ENCODE measurements at places on chromosomes 6 and 20. TPM values are rescaled to one million over a fixed set of nuclear protein-coding genes. Genes with fewer than 3 reads are reported as not detected.

The HSF2 gene
- 10.6 TPM for total RNA-seq

The TP53TG5 gene
- total RNA-seq, result not detected

The SCRT2 gene
- not detected for total RNA-seq

The MROH8 gene
- total RNA-seq, result 4.6 TPM

The OLIG3 gene
- not detected for total RNA-seq

The TNXB gene
- 19.0 TPM for total RNA-seq

The ANKRD66 gene
- not detected for total RNA-seq

The PGC gene
- total RNA-seq, result not detected

The HRH3 gene
- not detected for total RNA-seq

The SMOC2 gene
- total RNA-seq, result 0.51 TPM

The ASCC3 gene
- total RNA-seq, result 42.3 TPM

The CRISP3 gene
- not detected for total RNA-seq

The PIM1 gene
- total RNA-seq, result 99.7 TPM

The ABCF1 gene
- total RNA-seq, result 60.9 TPM

- H3K27me3 ChIP-seq, result no peaks in the 10 kb centered on the region
- no peak overlapping the region for H3K4me3 ChIP-seq
- H3K36me3 ChIP-seq, result no peaks in the 10 kb centered on the region
- H3K27ac ChIP-seq, result no peak overlapping the region
- peaks cover 9% of the 10 kb centered on the region for H3K4me1 ChIP-seq
- no peak for DNase-seq
Observed at GRCh38 chr6:57174511-57174907, 2.4 kb downstream of the BAG2 start.

GRCh38 chr6:168581236-168581635, 140.3 kb downstream of the SMOC2 start:
- H3K36me3 ChIP-seq, result no peaks in the 10 kb centered on the region
- no peak overlapping the region for H3K27ac ChIP-seq
- H3K27me3 ChIP-seq, result no peaks in the 10 kb centered on the region
- no peaks in the 10 kb centered on the region for H3K4me1 ChIP-seq
- H3K4me3 ChIP-seq, result no peak overlapping the region
- DNase-seq, result no peak

DNA sequence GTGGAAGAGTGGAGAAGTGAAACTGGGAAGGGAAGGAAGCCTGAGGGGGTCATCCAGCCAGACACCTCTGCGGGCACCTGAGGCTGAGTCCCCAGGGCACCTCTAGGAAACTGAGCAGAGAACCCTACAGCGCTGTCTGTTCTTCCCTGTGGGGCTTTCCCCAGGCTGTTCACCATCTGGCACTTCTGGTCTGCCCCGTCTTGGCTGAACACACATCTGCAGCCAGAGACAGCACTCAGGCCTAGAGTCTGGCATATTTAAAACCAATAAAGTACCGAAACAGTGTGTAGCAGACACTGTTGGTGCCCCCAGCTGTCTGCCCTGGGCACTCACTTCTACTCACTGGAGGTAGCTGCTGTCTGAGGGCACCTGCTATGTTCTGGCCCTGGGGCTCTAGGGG, 9.4 kb upstream of the ARFGEF2 start:
- H3K27ac ChIP-seq, result no peak overlapping the region
- DNase-seq, result peak; percentile 87
- H3K27me3 ChIP-seq, result no peaks in the 10 kb centered on the region
- H3K36me3 ChIP-seq, result no peaks in the 10 kb centered on the region

- H3K4me1 ChIP-seq, result no peaks in the 10 kb centered on the region
- DNase-seq, result no peak
- no peaks in the 10 kb centered on the region for H3K36me3 ChIP-seq
- no peak overlapping the region for H3K27ac ChIP-seq
Observed at GRCh38 chr6:126181173-126181741, 158.7 kb upstream of the CENPW start.

DNA sequence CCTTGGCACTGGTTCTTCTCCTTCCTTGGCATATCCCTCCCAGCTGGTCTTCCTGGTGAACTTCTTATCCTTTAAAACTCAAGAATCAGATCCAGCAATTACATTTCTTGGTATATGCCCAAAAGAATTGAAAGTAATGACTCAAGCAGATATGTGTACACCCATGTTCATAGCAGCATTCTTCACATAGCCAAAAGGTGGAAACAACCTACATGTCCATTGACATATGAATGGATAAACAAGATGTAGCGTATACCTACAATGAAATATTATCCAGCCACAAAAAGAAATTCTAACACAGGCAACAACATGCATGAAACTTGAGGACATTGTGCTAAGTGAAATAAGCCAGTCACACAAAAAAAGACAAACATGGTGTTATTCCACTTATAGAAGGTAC, 103.7 kb upstream of the NT5E start:
- no peaks in the 10 kb centered on the region for H3K4me1 ChIP-seq
- DNase-seq, result no peak
- H3K27me3 ChIP-seq, result no peaks in the 10 kb centered on the region

DNA sequence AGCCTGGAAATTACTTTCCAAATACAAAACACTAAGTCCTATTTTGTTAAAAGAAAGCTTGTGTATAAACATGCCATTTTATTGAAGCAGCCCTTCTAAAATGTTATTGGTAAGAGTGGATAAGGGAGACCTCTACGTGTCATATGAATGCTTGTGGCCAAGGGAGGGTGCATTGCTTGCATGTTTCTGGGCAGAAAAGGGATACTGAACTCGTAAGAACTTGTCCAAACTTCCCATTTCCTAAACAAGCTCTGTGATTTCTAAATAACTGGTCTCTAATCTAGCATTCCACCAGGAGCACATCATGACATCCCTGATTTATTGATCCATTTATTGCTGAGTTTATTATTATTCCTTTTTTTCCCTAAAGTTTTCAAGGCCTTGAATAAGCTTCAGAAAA, 474.1 kb downstream of the CD109 start:
- DNase-seq, result no peak
- no peak overlapping the region for H3K4me3 ChIP-seq
- no peak overlapping the region for H3K27ac ChIP-seq
- no peaks in the 10 kb centered on the region for H3K36me3 ChIP-seq

GRCh38 chr6:44679438-44680201, 292.1 kb downstream of the CDC5L start:
- H3K4me1 ChIP-seq, result no peaks in the 10 kb centered on the region
- no peaks in the 10 kb centered on the region for H3K27me3 ChIP-seq
- DNase-seq, result no peak

- DNase-seq, result no peak
- no peaks in the 10 kb centered on the region for H3K27me3 ChIP-seq
Observed at GRCh38 chr6:170363255-170363654, 56.7 kb downstream of the FAM120B start.

DNA sequence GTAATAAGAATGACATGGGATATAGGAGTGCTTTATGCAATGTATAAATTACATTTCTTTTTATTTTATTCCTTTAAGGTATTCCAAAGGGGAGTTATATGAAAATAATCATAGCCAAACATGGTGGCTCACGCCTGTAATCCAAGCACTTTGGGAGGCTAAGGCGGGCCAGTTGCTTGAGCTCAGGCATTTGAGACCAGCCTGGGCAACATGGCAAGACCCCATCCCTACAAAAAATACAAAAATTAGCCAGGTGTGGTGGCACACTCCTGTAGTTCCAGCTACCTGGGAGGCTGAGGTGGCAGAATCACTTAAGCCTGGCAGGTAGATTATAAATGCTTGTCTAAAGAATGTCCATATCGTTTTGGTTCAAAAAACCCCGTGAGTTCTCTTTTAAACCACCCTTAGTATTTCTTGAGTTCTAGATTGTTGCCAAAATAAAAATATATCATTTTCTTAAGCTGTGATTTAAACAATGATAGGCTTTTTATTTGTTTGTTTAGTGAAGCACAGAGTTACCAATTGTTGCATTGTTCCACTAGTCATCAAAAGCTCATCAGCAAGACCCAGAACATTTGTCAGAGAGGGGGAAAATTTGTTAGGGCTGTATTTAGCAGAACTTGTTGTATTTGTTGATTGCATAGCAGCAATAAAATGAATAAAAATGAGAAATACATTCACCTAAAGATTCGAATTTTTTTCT, 146.2 kb downstream of the KHDC1L start:
- no peak for DNase-seq
- H3K4me3 ChIP-seq, result no peak overlapping the region
- no peaks in the 10 kb centered on the region for H3K36me3 ChIP-seq
- no peaks in the 10 kb centered on the region for H3K27me3 ChIP-seq
- H3K4me1 ChIP-seq, result no peaks in the 10 kb centered on the region

DNA sequence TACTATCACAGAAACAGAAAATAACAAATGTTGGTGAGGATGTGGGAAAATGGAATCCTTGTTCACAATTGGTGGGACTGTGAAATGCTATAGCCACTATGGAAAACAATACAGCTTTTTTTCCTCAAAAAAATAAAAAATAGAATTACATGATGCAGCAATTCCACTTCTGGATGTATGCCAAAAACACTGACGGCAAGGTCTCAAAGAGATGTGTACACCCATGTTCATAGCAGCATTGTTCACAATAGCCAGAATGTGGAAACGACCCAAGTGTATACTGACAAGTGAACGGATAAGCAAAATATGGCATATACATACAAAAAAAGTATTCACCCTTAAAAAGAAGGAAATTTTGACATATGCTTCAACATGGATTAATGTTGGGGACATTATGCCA, 213.4 kb downstream of the KHDC1L start:
- H3K27me3 ChIP-seq, result no peaks in the 10 kb centered on the region
- no peak for DNase-seq
- no peaks in the 10 kb centered on the region for H3K4me1 ChIP-seq
- no peak overlapping the region for H3K4me3 ChIP-seq
- H3K36me3 ChIP-seq, result peaks cover 9% of the 10 kb centered on the region

- peak; percentile 57 for DNase-seq
- H3K27me3 ChIP-seq, result no peaks in the 10 kb centered on the region
- peaks cover 27% of the 10 kb centered on the region for H3K4me1 ChIP-seq
- no peak overlapping the region for H3K4me3 ChIP-seq
- no peak overlapping the region for H3K27ac ChIP-seq
- H3K36me3 ChIP-seq, result no peaks in the 10 kb centered on the region
Observed at GRCh38 chr20:63442100-63442493, 30.4 kb downstream of the KCNQ2 start.

- peak overlapping the region; percentile 11 for H3K4me3 ChIP-seq
- DNase-seq, result peak; percentile 77
- H3K36me3 ChIP-seq, result no peaks in the 10 kb centered on the region
- H3K4me1 ChIP-seq, result peaks cover 15% of the 10 kb centered on the region
- no peaks in the 10 kb centered on the region for H3K27me3 ChIP-seq
Observed at GRCh38 chr6:36340618-36341454, 4.1 kb upstream of the BNIP5 start.

- no peak overlapping the region for H3K4me3 ChIP-seq
- peaks cover 9% of the 10 kb centered on the region for H3K4me1 ChIP-seq
Observed at GRCh38 chr6:71342772-71343171, 54.2 kb downstream of the OGFRL1 start.

DNA sequence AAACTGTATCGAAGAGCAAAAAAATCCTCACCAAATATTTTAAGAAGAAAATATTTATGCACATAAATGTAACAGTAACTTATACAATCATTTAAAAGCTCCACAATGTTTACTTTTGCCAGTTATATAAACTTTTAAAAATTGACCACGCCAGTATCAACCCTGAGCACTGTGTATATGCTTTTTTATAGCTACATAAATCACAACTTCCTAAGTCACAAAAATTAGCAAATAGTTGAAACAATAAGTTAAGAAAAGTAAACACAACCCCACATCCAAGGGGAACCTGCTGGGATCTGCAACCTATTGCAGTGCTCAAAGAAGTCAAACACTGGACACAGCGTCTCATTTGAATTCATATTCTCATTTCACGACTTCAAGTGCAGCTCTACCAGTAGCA, 89.8 kb upstream of the DST start:
- H3K4me3 ChIP-seq, result no peak overlapping the region
- no peaks in the 10 kb centered on the region for H3K4me1 ChIP-seq
- H3K27me3 ChIP-seq, result no peaks in the 10 kb centered on the region
- no peaks in the 10 kb centered on the region for H3K36me3 ChIP-seq
- no peak for DNase-seq

DNA sequence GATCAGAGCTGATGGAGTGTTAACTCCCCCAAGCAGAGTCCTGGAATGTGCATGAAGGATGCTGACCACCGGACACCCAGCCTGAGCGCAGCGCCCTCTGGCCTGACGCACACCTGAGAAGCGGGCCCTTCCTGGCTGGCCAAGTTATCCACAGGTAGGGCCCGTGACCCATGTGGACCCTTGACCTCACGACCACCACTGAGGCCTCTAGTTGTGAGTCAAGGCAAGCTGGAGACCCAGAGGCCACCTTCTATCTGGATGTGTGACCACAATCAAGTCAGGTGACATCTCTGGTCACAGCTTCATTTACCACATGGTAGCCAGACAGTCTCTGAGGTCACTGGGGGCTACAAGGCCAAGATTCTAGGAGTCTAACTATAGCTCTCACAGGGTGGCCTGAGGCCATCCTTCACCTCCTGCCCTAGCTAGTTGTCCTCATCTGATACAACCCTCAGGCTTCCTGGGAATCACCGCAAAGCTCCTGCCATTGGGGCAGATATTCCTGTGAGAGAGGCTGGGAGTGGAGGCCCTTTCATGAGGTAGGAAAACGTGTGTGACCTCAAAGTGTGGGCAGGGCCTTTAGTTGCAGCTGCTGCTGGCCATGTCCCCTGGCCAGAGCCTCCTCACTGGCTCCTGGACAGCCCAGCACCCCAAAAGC, 53.1 kb downstream of the DSTN start:
- H3K27me3 ChIP-seq, result no peaks in the 10 kb centered on the region
- H3K36me3 ChIP-seq, result peaks cover 12% of the 10 kb centered on the region
- H3K4me1 ChIP-seq, result no peaks in the 10 kb centered on the region
- DNase-seq, result no peak

GRCh38 chr20:16537025-16537665, 36.1 kb downstream of the KIF16B start:
- no peaks in the 10 kb centered on the region for H3K36me3 ChIP-seq
- peaks cover 6% of the 10 kb centered on the region for H3K4me1 ChIP-seq
- no peak for DNase-seq
- no peak overlapping the region for H3K4me3 ChIP-seq
- no peak overlapping the region for H3K27ac ChIP-seq

Measured in B cell (primary cell).